ENCODE measurements at places on chromosomes 16 and 17.

DNA sequence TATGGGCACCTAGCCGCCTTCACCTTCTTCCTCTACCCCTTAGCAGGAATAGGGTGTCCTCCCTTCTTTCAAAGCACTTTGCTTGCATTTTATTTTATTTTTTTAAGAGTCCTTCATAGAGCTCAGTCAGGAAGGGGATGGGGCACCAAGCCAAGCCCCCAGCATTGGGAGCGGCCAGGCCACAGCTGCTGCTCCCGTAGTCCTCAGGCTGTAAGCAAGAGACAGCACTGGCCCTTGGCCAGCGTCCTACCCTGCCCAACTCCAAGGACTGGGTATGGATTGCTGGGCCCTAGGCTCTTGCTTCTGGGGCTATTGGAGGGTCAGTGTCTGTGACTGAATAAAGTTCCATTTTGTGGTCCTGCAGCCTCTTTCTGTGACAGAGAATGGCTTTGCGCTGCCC is 4.6 kb downstream of the TMUB2 start:
- DNase-seq: no peak

DNA sequence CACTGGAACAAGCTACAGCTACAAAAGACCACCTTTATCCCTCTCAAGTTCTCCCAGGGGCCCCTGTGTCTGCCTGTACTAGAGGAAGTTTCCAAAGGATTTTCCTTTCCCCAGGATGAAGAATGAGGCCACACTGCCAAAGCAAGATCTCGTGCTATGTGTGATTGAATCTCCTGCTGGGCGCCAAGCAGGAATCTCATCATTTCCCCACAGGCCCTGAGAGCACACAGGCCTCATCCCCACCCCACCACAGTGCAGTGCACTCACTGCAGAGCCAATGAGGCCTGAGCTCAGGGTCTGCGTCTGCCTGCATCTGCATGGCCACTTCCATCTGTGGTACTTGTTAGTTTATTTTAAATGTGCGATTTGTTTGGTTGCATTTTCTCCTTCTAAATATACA is 387.4 kb upstream of the ASIC2 start:
- no peak for DNase-seq

DNA sequence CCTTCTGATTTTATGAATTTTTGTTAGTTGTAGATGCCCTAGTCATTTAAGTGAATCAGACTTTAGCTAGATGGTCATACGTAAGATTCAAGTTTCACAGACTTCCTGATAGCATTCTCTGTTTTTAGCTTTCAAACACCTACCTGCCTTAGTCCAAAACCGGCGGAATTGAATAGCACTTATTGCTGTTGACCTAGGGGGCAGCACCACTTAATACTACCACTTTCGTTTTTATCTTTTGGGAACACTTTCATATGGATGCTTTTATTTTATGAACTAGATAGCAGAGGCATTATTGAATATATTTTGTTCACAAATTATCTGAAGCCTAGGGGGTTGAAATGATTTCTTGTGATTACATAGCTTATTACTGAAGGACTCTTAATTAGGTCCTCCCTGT is 31.5 kb downstream of the TADA2A start:
- DNase-seq: no peak

DNA sequence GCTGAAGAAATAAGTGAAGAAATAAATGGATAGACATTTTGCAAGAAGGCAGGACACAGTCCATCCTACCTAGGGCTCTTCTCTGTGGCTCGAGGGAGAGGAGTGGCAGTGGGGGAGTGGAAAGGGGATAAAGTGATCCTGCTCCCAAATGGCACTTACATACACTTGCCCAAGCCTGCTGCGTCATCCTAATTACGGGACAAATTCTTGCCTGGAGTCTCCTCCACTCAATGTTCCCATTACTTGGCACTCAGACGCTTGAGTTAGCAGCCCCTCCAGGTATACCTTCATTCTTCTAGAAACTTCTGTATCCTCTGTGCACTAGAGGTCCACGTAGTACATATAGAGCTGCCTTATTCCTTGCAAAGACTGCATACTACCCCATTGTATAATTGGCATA is 15.7 kb upstream of the MAP3K14 start:
- no peak for DNase-seq

DNA sequence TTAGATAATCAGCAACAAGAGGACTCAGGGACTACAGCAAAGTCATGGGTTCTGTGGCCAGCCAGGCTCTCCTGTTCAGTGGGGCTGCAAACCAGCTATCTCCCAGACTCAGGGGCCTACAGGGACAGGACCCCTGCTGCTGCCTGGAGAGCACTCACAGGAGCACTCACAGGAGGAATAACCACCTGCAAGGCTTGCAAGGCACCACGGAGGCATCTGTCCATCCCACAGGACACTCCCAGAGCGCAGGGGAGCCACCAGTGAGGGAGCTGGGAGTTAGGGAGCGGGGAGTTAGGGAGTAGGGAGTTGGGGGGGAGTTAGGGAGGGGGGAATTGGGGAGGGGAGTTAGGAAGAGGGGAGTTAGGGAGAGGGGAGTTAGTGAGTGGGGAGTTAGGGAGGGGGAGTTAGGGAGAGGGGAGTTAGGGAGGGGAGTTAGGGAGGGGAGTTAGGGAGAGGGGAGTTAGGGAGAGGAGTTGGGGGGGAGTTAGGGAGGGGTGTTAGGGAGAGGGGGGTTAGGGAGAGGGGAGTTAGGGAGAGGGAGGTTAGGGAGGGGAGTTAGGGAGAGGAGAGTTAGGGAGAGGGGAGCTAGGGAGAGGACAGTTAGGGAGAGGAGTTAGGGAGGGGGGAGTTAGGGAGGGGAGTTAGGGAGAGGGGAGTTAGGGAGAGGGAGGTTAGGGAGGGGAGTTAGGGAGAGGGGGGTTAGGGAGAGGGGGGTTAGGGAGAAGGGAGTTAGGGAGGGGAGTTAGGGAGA is 5.7 kb downstream of the CANT1 start:
- no peak for DNase-seq

DNA sequence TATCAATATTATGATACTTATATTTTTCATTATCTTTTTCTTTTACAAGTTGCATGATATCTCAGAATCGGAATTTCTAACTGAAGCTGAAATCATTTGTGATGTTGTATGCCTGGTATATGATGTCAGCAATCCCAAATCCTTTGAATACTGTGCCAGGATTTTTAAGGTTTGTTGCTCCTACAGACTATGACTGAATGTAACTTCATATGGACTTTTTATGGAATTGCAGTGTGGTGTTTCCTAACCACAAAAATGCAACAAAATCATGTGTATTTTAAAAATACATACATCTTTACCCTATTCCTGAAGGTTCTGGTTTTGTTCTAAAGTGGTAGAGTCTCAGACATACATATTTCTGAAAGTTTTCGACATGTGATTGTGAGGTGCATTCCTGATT is 58.8 kb upstream of the RHBDL3 start:
- no peak for DNase-seq

GRCh38 chr16:79991969-79992368 is 391.4 kb upstream of the MAF start:
- DNase-seq: no peak

- DNase-seq: no peak
Observed at GRCh38 chr17:39240631-39241030, 14.9 kb upstream of the STAC2 start.

DNA sequence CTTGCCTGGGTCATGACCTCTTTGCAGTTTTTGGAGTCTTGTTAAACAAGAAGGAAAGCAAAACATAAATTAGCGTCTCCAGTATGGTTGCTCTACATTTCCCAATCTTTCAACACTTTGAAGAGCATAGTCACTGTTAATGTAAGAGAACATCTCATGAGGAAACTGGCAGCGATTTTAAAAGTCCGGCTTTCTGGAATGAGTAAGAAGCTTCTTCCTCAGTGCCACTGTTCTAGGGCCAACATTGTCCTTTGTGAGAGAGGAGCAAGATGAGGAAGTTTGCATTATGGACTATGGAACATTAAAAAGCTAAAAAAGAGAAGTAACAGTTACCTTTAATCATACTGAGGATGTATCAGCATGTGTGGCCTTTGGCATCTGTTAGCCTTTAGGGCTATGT is 73.1 kb downstream of the WNT3 start:
- no peak for DNase-seq

- DNase-seq: no peak
Observed at GRCh38 chr17:2386400-2387085, 14.3 kb downstream of the MNT start.

DNA sequence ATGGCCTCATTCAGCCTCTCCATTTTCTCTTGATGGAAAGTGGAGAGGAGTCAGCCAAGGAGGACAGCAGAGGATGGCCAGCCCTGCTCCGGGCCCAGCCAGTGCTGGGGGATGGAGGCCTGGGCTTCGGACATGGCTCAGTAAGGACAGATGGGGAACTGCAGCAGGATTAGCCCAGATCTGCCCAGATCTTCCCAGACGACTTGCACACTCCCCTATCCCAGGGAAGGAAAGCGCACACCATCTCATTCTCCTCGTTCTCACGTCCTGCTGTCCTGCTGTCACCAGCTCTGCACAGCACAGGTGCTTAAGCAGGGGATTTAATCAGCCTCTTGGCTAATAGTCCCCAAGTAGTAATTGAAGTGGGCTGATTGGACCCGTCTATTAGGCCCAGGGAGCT is 100.2 kb upstream of the SDK2 start:
- no peak for DNase-seq

DNA sequence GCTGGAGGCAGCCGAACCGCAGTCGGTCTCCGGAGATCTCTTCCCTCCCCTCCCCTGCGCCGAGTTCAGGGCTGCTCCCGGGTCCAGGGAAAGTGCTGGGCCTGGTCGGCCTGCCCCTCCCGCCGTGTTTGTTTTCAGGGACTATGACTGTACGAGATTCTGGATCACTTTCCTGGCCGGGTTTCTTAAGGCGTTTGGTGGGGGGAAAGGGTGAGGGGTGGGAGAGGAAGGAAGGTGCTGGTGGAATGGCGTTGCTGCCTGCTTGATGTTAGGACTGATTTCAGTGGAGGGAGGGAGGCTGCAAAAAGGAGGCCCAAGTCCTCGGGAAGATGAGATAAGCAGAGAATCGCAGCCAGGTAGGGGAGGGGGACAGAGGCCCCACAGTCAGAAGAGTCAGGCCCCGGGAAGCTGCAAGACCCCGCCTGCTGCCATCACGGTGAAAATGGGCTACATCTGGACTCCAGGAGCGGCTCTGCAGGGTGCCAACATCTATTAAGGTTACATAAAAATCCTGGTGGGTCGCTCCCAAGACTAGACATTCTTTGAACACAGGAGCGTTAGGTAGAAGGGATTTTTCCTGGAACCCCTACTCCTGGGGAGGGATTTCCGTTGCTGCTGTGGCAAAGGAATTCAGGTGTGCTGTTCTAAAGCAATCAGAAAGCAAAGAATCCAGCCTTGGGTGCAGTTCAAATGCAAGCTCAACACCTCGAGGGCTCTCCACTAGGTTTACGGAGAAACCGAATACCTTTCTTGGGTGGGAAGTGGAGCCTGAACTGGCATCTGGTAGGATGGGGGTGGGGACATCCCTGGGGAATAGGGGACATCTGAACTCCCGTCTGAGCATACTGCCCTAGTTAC is 1.2 kb downstream of the ARHGAP44 start:
- no peak for DNase-seq

GRCh38 chr17:55158439-55158838 is 106.3 kb upstream of the HLF start:
- no peak for DNase-seq

DNA sequence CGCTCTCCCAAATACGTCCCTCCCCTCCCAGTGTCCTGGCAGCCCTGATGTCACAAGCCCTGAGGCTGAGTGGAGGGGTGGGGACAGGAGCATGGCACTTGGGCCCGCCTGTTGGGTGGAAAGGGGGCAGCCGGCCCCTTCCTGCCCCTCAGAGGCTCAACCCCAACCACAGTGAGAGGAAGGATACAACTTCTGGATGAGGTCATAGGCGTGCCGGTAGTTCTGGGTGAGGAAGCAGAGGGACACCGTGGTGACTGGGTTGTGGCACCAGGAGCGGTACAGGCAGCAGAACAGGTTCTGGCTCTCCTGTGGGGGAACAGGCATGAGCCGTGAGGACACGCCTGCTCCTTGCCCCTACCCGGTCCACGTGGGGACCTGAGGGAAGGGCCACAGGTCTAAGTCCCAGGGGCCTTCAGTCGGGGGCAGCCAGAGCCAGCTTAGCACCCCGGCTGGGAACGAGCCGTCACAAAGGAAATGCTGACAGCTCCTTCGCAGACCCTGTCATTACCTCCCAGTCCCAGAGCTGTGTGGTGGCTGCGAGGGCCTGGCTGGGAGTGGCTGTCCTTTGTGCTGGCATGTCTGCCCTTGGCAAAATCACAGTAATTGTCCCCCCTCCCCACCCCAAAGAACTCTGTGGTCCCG is 11.2 kb upstream of the MTSS2 start:
- no peak for DNase-seq

GRCh38 chr16:84166796-84167695 is 19.8 kb downstream of the TAF1C start:
- DNase-seq: peak; percentile 87

- no peak for DNase-seq
Observed at GRCh38 chr17:75098861-75099260, 10.9 kb upstream of the ARMC7 start.
